Stimulated activated CD8-positive, alpha-beta memory T cell treated with anti-CD3 and anti-CD28 coated beads, Interleukin-4, amount 100 ng/mL, for 4 hours (primary cell): ENCODE measurements at places on chromosomes 3 and 15.

DNA sequence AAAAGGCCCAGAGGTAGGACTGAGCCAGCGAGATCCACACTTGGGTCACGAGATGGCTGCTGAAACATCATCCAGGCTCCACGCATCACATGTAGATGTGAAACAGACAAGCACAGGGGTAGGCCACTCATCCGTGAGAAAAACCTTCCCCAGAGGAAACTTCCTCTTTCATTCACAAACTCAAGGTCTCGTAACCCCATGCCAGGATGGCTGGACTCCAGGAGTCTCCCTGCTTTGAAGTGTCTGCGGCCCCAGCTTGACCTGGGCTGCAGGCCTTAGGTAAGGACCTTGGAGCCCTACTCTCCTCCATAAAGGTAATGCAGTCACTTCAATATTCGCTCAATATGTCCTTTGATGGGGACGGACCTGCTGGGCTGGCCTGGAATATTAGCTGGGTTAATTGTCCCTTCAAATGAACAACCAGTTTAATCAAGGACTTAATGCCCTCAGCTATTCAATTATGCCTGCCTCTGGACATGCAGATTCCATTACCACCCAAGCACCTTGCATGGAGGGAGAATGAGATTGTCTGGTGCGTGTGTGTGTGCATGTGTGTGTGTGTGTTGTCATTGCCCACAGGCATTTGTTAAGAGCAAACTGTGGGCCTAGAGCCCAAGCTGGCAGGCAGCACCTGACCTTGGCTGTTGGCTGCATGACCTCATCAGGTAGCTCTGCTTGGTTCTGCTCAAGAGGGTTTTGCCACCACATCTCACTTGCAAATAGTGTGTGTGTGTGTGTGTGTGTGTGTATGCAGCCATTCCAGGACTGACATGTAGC is 186.9 kb upstream of the TLE3 start:
- DNase-seq, result no peak

DNA sequence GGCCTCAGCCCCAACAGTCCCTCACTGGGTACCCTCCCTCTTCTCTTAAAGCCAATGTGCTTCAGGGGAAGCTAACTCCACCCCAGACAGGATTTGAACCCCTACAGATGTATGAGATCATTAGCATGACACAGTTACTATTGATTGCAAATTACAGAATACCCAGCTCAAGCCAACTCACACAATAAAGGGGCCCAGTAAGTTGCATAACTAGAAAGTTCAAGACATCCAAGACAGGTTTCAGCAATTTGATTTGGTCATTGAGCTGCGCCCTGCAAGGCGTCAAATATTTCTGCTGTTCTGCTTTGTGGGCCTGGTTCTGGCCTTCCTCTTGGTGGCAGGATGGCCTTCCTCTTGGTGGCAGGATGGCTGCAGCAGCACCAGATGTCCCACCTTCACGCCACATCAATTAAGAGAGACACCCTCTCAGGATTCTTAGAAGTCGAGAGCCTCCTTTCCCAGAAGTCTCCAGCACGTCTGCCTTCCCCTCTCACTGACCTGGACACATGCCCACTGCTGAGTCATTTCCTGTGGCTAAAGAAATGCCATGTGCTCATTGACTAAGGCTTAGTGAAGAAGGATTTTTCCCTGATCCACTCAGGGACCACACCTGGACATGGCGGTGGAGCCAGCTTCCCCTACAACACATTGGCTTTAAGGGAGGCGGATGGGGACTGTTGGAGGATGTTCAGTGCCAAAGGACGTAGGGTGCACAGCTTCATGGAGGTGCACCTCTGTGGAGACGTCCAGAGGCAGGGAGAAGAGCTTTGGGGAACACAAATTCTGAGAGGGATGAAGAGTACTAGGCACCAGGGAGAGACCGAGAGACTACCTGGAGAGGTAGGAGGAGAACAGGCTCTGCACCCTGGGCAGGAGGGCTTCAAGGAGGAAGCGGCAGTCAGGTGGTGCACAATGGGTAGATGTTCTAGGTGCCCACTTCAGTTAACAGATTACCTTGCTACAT is 49.1 kb downstream of the DNASE1L3 start:
- no peak for DNase-seq

- DNase-seq, result no peak
Measured at GRCh38 chr15:74208901-74209559, 6.4 kb upstream of the STRA6 start.

- no peak for DNase-seq
Measured at GRCh38 chr3:62999158-62999557, 123.9 kb upstream of the CADPS start.

DNA sequence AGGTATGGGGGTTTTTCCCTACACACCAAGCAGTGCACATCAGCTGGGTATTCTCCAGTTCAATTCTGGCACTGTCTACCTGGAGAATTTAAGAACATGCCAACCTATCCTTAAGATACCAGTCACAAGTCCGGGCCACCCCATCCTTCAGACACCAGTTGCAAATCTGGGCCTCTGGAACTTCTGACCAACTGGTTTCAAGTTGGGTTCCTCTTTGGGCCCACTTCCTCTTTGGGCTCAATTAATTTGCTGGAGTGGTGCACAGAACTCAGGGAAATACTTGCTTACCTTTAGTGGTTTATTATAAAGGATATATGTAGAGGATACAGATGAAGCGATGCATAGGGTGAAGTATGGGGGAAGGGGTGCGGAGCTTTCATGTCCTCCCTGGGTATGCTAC is 25.3 kb downstream of the GLCE start:
- no peak for DNase-seq
